ENCODE measurements at places on chromosomes 7 and 10.

- DNase-seq, result no peak
- H3K27ac ChIP-seq, result no peak overlapping the region
- no peak overlapping the region for H3K4me3 ChIP-seq
- peaks cover 17% of the 10 kb centered on the region for H3K27me3 ChIP-seq
- H3K36me3 ChIP-seq, result no peaks in the 10 kb centered on the region
- no peaks in the 10 kb centered on the region for H3K4me1 ChIP-seq
Measured at GRCh38 chr10:119549247-119549999, 6.9 kb upstream of the RGS10 start.

- H3K27me3 ChIP-seq, result peaks cover 12% of the 10 kb centered on the region
- no peaks in the 10 kb centered on the region for H3K36me3 ChIP-seq
- peak; percentile 88 for DNase-seq
- H3K4me3 ChIP-seq, result peak overlapping the region; percentile 57
Measured at GRCh38 chr7:38975944-38976392, 1.7 kb upstream of the POU6F2 start.

DNA sequence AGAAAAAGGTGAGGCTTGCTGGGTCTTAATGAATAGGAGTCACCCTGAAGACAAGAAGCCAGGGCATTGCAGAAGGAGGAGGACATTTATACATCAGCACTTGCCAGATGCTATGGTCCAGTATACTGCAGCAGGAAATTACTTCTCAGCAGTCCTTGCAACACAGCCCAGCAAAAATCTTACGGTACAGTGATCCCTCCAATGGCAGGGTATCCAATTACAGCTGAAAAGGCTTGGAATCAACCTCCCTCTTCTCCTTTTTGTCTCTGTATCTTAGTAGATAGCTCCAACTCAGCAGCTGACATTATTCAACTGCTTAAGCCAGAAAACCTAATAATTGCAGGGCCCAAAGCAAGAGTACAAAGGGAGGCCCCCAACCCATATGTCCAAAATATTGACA is 128.3 kb upstream of the COBL start:
- no peaks in the 10 kb centered on the region for H3K27me3 ChIP-seq
- H3K27ac ChIP-seq, result no peak overlapping the region
- H3K36me3 ChIP-seq, result peaks cover 12% of the 10 kb centered on the region

- no peak for DNase-seq
- H3K4me3 ChIP-seq, result no peak overlapping the region
- no peaks in the 10 kb centered on the region for H3K4me1 ChIP-seq
- no peaks in the 10 kb centered on the region for H3K27me3 ChIP-seq
- no peaks in the 10 kb centered on the region for H3K36me3 ChIP-seq
Measured at GRCh38 chr10:67735430-67735829, 39.4 kb upstream of the CTNNA3 start.

DNA sequence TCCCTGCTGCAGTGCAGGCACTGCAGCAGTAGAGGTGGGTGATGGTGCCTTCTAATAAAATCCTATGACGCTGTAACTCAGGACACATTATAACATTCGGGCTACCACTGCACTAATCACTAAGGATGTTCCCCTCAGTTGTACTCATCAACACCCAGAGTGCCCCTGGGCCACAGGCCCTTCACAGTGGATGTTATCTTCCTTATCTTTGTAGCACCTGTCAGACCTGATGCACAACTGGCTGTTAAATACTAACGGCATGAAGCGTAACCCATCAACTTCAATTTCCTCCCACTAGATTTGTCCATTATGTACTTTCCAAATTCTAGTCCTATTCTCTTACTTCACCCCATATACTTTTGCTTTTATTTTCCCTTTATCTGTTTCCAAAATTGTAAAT is 66.3 kb downstream of the PARD3 start:
- H3K27me3 ChIP-seq, result no peaks in the 10 kb centered on the region
- no peak for DNase-seq
- H3K36me3 ChIP-seq, result no peaks in the 10 kb centered on the region
- H3K27ac ChIP-seq, result no peak overlapping the region

- H3K4me3 ChIP-seq, result no peak overlapping the region
- no peaks in the 10 kb centered on the region for H3K4me1 ChIP-seq
- DNase-seq, result no peak
- H3K27ac ChIP-seq, result no peak overlapping the region
- no peaks in the 10 kb centered on the region for H3K27me3 ChIP-seq
Measured at GRCh38 chr7:89927762-89928161, 226.5 kb upstream of the STEAP1 start.

DNA sequence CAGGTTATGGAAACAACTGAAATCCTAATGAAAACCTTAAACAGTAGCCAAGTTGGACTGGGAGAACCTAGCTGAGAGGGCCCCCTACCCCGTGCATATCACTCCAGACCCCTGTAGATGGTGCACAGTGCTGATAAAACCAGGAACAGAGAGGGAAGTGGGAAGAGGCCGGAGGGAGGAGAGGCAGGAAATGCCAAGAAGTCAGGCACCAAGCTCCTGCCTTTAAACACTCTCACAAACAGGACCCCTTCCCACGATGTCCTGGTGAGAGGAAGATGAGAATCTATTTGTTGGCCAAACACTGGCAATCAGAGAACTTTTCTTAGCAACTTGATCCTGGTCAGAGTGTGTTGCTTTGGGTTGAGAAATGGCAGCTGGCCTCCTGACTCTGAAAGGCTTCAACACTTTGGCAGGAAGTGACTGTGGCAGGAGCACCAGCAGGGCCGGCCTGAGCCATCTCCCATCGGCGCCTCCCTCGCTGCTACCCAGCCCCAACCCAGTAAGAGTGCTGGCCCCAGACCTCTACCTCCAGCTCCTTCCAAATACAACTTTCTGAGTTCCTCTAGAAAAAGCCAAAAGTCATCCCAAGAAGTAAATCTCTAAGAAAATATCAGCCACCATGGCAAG is 39.5 kb downstream of the GSDME start:
- DNase-seq, result no peak
- H3K27ac ChIP-seq, result no peak overlapping the region
- no peaks in the 10 kb centered on the region for H3K36me3 ChIP-seq
- no peak overlapping the region for H3K4me3 ChIP-seq
- H3K27me3 ChIP-seq, result no peaks in the 10 kb centered on the region

- H3K27ac ChIP-seq, result no peak overlapping the region
- peak; percentile 35 for DNase-seq
- H3K36me3 ChIP-seq, result no peaks in the 10 kb centered on the region
- no peaks in the 10 kb centered on the region for H3K4me1 ChIP-seq
Measured at GRCh38 chr10:17865351-17865750, 56.2 kb downstream of the MRC1 start.

- H3K4me3 ChIP-seq, result no peak overlapping the region
- 0 out of 2 replicates have a peak, but pooled peaks cover 7% of the 10 kb centered on the region for H3K4me1 ChIP-seq
- H3K27ac ChIP-seq, result no peak overlapping the region
- DNase-seq, result peak; percentile 43
Measured at GRCh38 chr7:159105832-159106811, 38.5 kb downstream of the VIPR2 start.

- H3K4me3 ChIP-seq, result no peak overlapping the region
- H3K27me3 ChIP-seq, result no peaks in the 10 kb centered on the region
- no peaks in the 10 kb centered on the region for H3K4me1 ChIP-seq
- H3K36me3 ChIP-seq, result no peaks in the 10 kb centered on the region
- DNase-seq, result peak; percentile 45
- no peak overlapping the region for H3K27ac ChIP-seq
Measured at GRCh38 chr10:6050801-6051445, 11.2 kb downstream of the IL2RA start.

DNA sequence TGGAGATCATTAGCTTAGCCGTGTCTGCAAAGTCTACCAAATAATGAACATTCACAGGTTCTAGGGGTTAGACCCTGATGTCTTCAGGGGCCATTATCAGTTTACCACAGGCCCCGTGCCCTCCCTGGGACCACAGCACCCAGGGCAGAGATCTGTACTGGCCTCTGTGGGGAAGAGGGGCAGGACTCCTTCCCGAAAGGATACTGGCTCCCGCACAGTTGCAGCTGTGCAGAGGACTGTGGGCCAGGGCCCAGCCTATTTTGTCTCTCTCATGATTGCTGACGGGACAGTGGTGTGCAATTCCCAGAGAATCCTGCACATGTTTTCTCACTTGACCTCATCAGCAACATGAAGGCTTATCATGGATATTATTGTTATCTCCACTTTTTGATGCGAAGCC is 243.9 kb downstream of the GLRX3 start:
- no peak overlapping the region for H3K4me3 ChIP-seq
- H3K27ac ChIP-seq, result no peak overlapping the region
- no peak for DNase-seq
- H3K4me1 ChIP-seq, result no peaks in the 10 kb centered on the region
- H3K36me3 ChIP-seq, result no peaks in the 10 kb centered on the region

DNA sequence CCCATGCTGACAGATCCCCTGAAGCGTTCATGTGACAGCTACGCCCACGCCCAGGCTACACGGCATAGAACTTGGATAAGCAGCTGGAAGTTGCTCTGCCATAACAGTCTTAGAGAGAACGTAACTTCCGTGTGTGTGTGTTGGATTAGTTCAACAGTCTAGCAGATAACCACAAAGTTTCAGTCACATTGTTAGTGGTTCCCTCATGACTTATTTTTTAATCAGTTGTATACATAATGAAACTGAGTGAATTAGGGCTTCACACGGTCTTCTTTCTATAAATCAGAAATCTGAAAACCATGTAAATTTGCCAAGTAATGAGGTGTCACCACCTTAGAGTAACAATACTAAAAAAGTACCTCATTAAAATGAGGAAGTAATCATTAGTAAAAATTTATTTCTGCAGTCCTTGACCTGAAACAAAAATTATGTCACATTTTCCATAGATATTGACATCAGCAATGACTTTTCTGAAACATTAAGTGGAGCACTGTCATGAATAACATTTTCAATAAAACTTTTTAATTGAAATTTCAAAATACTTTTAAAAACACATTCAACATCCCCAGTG is 21.7 kb upstream of the MACC1 start:
- DNase-seq, result no peak
- H3K4me3 ChIP-seq, result no peak overlapping the region
- no peaks in the 10 kb centered on the region for H3K36me3 ChIP-seq
- H3K27ac ChIP-seq, result no peak overlapping the region
- peaks cover 5% of the 10 kb centered on the region for H3K4me1 ChIP-seq

DNA sequence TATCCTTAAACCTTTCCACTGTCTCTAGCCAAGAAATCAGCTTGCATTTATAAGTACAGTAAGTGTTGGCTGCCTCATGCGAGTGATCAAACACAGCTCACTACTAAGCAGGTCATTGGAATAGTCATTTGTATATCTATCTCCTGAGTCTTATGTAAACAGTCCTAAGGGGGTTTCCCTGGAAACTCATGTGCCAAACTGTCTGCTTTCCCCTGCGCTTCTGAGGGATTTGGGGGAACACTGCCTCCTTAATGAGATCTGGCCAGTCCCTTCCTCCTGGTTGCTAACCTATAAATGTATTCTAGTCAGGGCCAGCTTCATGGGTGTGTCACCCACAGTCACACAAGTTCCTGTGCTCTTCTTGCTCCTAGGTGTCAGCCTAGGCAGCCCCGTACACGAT is 133.1 kb downstream of the CD36 start:
- peaks cover 4% of the 10 kb centered on the region for H3K4me1 ChIP-seq
- H3K27ac ChIP-seq, result no peak overlapping the region

GRCh38 chr10:19833170-19833824 is 17.1 kb downstream of the PLXDC2 start:
- peaks cover 48% of the 10 kb centered on the region for H3K4me1 ChIP-seq
- H3K4me3 ChIP-seq, result no peak overlapping the region
- no peak overlapping the region for H3K27ac ChIP-seq
- no peaks in the 10 kb centered on the region for H3K27me3 ChIP-seq

- H3K4me3 ChIP-seq, result no peak overlapping the region
- peaks cover 67% of the 10 kb centered on the region for H3K27me3 ChIP-seq
- no peaks in the 10 kb centered on the region for H3K36me3 ChIP-seq
- no peak overlapping the region for H3K27ac ChIP-seq
- peaks cover 18% of the 10 kb centered on the region for H3K4me1 ChIP-seq
Measured at GRCh38 chr10:86361156-86362128, 5.2 kb downstream of the GRID1 start.

GRCh38 chr7:133904776-133905175 is 222.4 kb upstream of the LRGUK start:
- no peak overlapping the region for H3K4me3 ChIP-seq
- H3K4me1 ChIP-seq, result peaks cover 14% of the 10 kb centered on the region
- DNase-seq, result no peak
- no peaks in the 10 kb centered on the region for H3K36me3 ChIP-seq
- H3K27me3 ChIP-seq, result no peaks in the 10 kb centered on the region
- H3K27ac ChIP-seq, result no peak overlapping the region

DNA sequence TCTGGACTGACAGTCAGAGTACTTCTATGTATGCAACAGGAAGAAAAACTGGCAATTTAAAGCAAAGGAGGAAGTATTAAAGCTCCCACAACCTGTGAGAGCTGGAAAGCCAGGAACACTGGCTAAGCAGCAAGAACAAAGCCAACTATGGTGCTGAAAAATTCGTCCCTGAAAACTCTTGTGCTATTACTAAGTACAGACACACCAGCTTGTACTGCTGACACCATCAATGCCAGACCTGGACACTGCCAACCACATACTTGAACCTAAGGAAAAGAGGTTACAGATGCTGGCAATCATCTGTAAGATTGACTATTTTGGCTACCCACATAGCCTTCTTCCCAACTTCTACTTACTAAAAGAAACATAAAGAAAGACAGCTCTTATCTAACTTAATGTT is 1110.6 kb downstream of the SORCS3 start:
- no peaks in the 10 kb centered on the region for H3K27me3 ChIP-seq
- H3K4me3 ChIP-seq, result no peak overlapping the region
- no peak overlapping the region for H3K27ac ChIP-seq
- DNase-seq, result no peak
- peaks cover 7% of the 10 kb centered on the region for H3K4me1 ChIP-seq
- H3K36me3 ChIP-seq, result no peaks in the 10 kb centered on the region

DNA sequence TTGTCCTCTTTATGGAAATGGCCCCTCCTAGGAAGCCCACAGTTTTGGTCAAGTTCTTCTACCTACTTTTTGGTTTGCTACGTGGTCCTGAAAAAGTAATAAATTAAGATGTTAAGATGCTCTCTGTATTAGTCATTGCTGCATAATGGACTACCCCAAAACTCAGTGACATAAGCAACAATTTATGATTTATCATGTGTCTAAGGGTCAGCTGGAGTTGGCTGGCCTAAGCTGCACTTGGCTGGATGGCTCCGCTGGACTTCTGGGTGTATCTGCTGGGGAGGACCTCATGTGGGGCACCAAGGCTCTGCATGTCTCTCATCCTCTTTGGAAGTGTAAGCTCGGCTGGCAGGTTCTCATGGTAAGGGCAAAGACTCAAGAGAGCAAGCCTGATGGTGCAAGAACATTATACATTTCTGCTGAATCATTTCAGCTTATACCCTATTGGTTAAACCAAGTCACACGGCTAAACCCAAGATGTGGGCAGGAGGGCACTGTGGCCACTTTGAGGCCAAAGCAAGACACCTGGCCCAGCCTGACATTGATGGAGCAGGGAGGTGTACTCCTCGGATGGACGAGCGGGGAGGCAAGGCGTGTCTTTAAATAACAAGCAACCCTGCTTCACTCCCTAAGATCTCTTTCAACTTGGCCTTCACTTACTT is 47.7 kb downstream of the TBXAS1 start:
- no peaks in the 10 kb centered on the region for H3K27me3 ChIP-seq
- no peak overlapping the region for H3K4me3 ChIP-seq
- H3K36me3 ChIP-seq, result no peaks in the 10 kb centered on the region
- H3K4me1 ChIP-seq, result no peaks in the 10 kb centered on the region
- no peak overlapping the region for H3K27ac ChIP-seq
